ENCODE measurements at places on chromosomes 5 and 9.

DNA sequence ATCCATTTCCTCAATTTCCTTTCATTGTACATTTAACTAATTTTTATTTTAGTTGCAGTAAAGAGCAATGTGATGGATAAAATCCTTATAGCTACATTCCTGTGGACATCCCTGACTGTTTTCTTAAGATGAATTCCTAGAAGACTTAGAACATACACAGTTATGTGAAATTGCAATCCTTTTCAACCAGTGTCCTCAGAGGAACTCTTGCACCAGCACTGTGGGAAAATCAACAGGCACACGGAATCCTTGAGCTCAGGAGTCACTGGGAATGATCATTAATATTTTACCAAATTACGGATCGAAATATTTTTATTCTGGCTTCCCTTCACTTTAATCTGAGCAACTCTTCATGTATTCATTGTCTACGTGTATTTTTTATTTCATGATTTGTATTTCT is 901.9 kb upstream of the WWC1 start:
- DNase-seq = no peak

DNA sequence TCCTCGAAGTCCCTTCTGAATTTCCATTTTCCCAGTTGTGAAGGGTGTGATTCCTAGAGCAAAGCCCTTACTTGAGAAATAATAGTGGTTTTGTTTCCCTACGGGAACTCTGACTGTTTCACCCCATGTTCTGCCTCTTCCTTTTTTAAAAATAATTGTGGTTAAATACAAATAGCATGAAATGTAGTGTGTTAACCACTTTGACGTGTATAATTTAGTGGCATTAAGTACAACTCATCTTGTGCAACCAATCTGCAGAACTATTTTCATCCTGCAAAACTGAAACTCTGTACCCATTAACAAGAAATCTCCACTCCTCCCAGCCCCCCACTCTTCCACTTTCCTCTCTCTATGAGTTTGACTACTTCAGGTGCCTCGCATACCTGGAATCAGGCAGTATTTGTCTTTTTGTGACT is 35.6 kb upstream of the HAND1 start:
- no peak for DNase-seq

- DNase-seq = no peak
Measured at GRCh38 chr5:134595458-134595838, 37.2 kb downstream of the SAR1B start.

GRCh38 chr5:92687821-92688722 is 892.9 kb downstream of the NR2F1-AS1 start:
- no peak for DNase-seq

DNA sequence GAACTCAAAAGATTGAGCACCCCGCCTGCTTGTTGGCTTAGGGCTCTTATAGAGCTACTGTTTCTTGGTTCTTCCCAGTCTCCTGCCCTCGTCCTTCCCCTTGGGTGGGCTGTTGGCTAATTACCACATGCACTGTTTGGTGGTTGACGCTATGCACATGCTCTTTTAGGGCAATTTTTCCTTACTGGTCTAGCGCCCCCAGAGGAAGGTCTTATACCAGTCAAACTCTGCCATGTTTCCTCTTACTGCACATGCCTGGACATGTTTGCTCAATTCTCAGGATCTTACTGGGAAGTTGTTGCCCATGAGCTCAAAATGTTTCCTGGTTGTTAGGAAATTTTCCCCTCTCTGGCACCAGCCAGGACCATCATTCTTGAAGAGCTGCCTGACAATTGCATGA is 101.9 kb downstream of the SLC28A3 start:
- no peak for DNase-seq

GRCh38 chr5:138945421-138946240 is 70.5 kb upstream of the LRRTM2 start:
- DNase-seq = no peak

- no peak for DNase-seq
Measured at GRCh38 chr5:142630927-142631539, 54.9 kb downstream of the FGF1 start.

DNA sequence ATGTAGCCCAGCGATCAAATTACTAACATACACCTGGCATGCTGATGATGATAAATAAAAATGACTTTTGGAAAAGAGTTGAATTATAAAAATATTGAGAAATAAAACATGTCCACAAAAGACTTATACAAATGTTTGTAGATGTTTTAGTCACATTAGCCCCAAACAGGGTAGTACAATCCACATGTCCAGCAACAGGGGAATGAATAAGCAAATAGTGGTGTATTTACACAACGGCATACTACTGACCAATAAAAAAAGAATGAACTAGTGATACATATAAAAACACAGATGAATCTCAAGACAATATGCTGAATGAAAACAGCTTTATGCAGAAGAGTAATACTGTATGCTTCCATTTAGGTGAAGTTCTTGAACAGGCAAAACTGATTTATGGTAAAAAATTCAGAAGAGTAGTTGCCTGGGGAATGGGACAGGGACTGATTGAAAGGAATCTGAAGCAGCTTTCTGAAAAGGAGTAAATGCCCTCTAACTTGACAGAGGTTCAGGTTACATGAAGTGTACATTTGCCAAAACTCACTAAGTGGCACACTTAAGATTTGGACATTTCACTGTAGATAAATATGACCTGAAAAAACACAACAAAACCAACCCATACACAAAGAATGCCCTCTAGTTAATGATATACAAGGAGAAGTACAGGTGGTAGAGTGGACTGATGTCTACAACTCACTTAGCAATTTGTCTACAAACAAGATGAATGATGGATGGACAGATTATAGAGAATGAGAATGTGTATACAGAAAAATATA is 35.4 kb downstream of the ACTL7A start:
- no peak for DNase-seq

DNA sequence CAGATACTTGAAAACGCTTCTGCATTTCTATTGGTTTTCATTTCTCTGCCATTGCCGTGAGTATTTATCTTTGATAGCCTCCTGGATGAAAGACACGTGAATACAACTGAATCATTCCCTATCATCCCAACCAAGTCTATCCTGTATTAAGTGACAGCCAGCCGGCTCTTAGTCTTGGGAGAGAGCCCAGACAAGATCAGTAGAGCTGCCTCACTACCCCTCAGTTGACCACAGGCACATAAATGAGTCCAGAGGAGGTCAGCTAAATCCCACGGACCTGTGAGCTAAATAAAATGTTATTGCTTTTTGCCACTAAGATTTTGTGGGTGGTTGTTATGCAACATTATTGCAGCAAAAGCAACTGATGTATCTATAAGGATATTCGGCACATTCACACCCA is 639.0 kb upstream of the ACO1 start:
- no peak for DNase-seq

- DNase-seq = no peak
Measured at GRCh38 chr9:37146410-37146809, 26.0 kb downstream of the ZCCHC7 start.

DNA sequence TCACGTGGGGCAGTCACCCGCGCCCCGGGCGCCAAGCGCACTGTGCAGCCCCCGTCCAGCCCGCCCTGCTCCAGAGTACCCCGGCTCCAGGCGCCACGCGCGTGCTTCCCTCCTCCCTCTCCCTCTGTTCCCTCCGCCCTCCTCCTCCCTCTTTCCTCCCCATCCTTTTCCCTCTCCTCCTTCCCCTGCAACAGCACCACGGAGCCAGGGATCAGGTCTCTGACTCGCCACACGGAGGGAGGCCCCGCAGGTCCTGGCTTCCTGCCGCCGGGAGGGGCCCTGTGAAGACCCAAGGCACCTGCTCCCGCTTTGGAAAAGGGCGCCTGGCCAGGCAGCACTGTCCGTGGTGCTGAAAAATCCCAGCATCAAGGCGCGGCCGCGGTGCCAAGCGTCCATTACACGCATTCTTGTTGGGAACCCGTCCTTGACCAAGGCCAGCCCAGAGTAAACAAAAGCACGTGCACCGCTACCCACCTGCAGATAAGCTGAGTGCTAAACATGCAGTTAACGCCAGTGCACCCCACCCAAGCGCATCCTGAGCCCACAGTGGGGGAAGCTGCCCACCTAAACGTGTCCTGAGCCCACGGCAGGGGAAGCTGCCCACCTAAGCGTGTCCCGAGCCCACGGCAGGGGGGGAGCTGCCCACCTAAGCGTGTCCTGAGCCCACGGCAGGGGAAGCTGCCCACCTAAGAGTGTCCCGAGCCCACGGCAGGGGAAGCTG is 21.7 kb downstream of the SLC6A18 start:
- no peak for DNase-seq

DNA sequence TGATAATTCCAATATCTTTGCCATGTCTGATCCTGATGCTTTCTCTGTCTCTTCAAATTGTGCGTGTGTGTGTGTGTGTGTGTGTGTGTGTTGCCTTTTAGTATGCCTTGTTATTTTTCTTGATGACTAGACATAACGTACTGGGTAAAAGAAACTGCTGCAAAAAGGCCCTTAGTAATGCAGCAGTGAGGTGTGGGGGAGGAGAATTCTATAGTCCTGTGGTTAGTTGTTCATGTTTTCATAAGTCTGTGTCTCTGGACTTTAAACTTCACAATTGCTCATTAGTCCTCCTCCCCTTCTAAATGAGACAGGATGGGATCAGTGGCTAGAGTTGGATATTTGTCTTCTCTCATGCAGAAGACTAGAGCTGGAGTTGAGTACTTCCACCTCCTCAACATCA is 346.2 kb upstream of the IRX1 start:
- DNase-seq = no peak

DNA sequence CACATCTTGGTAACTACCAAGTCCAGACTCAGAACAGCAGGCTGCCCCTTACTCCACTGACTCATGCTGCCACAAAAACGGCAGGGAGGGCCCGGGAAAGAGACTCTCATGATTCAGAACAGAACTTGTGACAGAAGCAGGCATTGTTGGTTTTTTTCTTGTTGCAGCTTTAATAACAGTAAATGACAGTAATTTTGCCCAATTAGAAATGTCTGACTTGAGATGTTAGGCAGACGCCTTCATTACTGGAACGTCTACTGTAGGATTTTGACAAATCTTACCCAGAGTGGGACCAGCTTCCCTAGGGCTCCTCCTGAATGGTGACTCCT is 77.9 kb downstream of the SEMA5A start:
- no peak for DNase-seq

DNA sequence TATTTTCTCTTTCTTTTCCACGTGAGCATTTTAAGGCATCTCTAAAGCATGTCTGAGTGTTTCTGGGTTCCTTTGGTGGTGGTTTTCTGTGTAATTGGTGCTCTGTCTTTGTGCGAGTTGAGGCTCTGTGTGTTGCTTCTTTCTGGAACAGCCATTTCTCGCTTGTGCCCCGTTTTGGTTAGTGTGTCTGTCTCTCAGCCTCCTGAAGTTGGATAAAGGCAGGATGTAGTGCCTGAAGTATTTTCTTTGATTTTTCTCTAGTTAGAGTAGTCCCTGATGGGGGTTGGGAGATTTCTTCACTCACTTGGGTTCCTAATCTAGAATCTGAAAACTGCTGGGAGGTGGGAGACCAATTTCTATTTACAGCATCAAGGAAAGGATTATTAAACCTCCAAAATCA is 129.7 kb upstream of the TMEM161B start:
- DNase-seq = no peak

GRCh38 chr5:102765350-102765749 is 10.2 kb downstream of the PAM start:
- no peak for DNase-seq

DNA sequence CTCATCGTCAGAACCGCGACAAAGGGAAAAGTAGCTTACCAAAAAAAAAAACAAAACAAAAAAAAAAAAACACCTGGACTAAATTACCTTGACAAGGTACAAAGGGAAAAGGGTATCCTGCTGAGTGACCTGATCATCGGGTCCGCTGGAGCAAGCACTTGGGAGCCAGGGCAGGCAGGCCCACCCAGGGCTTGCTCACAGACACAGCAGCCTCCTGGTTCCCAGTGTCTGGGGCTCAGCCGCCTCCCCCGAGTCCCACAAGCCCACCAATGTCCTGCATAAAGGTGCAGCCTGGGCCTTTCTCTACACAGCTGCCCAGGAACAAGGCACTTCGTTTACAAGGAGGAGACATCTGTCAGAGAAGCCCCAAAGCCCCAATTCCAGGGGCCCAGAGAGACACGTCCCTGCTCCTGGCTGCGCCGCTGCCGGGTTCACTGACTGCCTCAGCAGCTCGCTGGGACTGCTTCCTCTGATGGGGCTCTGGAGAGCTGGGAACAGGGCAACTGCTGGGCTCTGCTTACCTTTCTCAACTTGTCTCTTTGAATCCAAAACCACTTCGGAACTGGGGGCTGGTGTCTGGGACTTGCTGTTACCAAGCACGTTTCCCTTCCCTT is 63.4 kb downstream of the GOLM1 start:
- no peak for DNase-seq

DNA sequence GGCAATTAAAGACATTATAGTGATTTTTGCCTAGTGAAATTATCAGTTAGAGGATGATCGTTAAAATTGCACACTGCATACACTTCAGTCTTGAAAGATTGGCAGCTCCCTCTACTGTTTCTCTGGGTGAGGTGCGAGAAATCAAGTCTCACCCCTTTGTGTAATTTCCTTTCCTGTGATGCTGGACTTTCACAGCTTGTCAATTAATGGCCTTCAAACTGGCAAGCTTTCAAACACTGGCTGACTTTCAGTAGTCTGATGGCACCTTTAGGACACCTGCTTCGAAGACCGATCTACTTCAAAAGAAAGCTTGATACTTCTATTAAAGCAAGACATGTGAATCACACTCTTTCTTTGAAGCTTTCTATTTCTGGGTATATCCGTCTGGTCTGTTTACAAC is 706.7 kb upstream of the PTPRD start:
- no peak for DNase-seq

DNA sequence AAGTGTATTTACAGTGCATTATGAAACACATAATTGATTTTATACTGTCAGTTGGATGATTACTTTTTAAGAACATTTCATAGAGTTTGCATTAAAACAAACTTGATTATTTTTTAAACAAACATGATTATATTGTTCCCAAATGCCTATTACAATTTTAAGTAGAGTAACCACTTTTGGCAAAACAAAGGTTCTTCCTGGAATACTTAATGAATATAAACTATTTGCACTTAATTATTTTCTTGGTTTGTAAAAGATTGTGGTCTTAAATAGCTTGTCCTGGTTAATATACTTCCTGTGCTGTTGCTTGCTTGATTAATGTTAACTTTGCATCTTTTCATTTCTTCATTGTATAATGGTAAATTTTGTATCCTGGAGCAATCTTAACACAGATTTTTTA is 180.0 kb downstream of the CDH12 start:
- DNase-seq = no peak

DNA sequence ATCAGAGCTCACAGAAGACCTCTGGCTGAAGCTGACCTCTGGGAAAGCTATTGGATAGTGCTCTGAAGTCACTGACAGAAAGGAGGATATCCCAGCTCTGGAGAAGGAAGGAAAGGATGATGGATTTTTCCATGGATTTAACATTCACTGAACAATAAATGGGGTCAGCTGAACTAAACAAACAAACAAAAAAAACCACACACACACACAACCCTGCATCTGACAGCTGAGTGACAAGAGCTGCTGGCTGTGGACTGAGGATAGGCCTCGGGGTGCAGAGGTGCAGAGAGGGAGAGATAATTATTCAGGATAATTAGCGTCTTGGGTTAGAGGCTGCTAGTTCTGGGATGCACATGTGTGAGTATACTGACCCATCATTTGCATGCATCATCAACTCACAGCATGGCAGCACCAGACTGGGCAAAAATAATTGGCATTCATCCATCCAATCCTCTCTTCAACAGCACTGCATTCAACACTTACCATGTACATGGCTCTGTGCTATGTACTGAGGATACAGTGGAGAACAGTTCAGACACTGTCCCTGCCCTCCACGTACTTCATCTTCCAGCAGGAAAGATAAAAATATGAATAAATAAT is 131.4 kb upstream of the TRIM32 start:
- DNase-seq = no peak

GRCh38 chr9:115142517-115143270 is 24.7 kb upstream of the TNC start:
- DNase-seq = no peak
